ENCODE measurements at places on chromosomes 5 and 9.
A peak's percentile ranks its signal among the peaks of the same experiment; 100 is the strongest.

DNA sequence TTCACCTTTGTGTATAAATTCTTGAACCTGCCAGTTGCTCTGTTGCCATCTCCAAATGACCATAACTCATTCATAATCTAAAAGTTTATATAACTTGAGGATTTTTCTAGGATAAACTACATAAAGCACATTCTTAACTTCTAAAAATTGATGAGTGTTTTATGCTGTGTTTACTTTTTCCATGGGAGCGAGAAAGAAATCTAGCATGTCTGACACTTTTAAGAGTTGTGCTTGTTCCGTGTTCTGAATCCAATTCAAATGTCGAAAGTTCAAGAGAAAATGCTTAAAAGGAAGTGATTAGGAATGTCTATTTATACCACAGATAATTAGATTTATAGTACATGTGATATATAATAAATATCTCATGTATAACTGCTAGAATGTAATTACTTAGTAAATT, 154.4 kb downstream of the DEPDC1B start:
- peak; percentile 49 for DNase-seq

- DNase-seq: no peak
Measured at GRCh38 chr5:74995926-74996325, 56.4 kb downstream of the GCNT4 start.

GRCh38 chr5:5182508-5183188, 42.5 kb downstream of the ADAMTS16 start:
- DNase-seq: no peak

DNA sequence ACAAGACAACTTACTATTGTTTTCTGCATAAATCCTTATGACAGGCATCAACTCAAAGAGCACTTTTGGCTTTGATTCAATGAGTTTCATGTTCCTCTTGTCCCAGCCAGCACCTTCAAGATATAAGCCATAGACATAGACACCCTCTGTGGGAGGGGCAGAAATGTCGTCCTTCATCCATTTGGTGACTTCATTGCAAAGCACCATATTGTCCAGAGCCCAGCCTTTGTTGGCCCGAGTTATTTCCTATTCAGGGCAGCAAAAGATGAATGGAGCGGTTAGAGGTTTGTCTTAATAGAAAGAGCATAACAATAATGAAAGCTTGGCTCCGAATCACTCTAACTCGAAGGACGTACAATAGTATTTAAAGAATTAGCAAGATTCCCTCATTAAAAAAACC, 243.9 kb downstream of the DNAH5 start:
- DNase-seq: no peak

GRCh38 chr9:76756941-76757673, 7.1 kb upstream of the PCA3 start:
- no peak for DNase-seq

GRCh38 chr5:135344349-135344748, 54.7 kb downstream of the MACROH2A1 start:
- DNase-seq: no peak

GRCh38 chr9:98218562-98219363, 26.3 kb upstream of the CORO2A start:
- no peak for DNase-seq

- DNase-seq: no peak
Measured at GRCh38 chr5:53488195-53488722, 7.8 kb downstream of the FST start.

DNA sequence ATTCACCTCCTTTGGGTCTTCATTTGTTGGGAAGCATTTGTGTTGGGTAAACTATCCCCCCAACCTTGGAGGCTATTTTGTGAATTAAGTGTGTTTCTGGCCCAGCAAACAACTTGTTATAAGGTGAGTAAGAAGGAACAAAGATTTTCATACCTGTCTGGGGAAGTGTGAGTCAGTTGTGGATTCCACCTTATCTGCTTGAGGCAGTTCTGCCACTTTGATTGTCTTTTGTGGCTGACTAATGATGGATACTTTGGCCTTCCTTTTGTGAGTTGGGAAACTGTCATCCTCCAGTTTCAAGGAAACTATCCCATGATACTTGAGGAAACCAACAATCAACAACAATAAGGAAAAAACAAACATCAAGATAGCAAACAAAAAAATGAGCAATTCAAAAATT, 24.6 kb upstream of the CER1 start:
- no peak for DNase-seq

DNA sequence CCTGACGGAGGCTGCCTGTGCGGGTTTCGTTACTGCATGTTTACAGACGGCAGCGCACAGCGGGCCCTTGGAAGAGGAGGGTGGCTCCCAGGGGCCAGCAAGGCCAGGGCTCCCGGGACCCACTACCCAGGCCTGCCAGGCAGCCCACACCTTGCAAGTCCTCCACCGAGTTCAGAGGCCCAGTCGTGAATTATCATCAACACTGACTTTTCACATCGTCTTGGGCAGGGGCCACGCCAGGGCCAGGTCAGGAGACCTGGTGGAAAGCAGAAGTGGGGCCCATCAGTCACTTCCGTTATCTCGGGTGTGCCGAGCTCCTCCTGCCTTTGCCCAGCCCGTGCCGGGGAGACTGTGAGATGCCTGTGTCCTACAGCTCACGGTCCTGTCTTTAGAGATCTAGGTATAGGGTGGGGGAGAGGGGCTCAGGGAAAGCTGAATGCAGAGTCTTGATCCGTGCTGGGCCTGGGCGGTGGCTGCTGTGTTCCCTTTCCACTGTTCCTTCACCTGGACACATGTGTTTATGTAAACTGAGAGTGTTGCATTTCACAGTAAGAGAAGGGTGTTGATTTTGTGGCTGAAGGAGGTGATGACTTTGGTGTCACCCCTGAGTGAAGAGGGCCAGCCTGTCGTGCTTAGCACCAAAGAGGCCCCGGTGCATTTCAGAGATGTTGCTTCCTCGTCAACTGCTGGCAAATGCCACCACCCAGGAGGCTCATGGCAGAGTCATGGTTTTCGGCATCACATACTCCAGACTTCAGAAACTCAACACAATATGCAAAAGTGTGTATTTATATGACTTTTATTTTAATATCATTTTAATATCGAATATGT, 175.2 kb downstream of the GAPVD1 start:
- no peak for DNase-seq

DNA sequence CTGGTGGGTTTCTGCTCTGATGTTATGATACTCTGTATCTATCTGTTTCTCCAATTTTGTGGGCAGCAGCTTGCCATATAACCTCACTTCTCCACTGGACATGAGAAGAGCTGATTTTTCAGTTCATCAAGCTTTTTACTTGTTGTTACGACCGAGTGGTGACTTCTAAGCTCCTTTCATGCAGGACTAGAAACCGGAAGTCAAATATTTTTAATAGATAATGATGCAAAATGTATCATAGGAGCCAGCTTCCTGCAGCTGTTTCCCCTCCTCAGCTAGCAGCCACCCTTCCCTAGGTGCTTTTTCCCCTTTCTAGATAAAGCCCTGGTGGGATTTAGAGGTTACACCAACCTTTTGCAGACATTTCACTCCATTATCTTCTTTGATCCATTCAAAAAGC, 17.0 kb upstream of the ADAM19 start:
- no peak for DNase-seq

- DNase-seq: no peak
Measured at GRCh38 chr5:65695896-65696295, 26.0 kb downstream of the SGTB start.

- peak; percentile 95 for DNase-seq
Measured at GRCh38 chr9:87516222-87516925, 18.7 kb downstream of the DAPK1 start.

- DNase-seq: no peak
Measured at GRCh38 chr5:30030101-30030500, 1163.4 kb upstream of the CDH6 start.

DNA sequence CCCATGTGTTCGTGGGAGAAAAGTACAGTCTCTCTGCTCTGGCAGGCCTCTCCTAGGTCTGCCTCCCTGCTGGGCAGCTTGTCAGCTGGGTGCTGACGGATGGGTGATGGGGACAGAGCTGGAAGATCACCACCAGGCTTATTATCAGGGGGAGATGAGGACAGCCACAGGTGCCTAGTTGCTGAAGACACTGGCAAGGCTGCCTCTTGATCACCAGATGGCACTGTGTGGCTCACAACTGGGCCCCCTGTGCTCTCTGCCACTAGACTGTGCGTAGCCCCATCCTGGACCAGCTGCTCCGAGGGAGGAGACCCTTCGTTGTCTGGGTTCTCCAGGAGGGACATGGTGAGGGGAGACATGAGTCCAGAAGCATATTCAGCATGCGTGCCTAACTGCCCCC, 73.0 kb downstream of the KIF24 start:
- DNase-seq: no peak

DNA sequence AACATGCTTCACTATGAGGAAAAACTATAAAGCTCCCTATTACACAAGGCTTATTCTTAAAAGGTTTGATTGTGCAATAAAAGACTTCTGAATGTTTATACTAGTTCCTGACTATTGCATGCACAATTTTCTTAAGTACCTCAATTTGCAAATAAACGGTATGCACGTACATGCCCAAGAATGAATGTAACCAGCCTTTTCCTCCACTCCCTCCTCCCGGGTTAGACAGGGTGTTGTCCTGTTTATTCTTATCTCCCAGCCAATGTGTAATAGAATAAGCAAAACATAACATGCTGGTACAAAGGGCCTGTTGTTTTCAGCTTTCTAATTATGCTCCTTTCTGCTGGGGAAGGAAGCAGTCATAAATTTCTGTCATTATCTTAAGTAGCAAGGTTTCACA, 79.1 kb downstream of the AOPEP start:
- peak; percentile 100 for DNase-seq

- DNase-seq: no peak
Measured at GRCh38 chr9:131302244-131303075, 12.9 kb downstream of the PLPP7 start.

- peak; percentile 75 for DNase-seq
Measured at GRCh38 chr9:76603448-76603895, 144.5 kb downstream of the GCNT1 start.

DNA sequence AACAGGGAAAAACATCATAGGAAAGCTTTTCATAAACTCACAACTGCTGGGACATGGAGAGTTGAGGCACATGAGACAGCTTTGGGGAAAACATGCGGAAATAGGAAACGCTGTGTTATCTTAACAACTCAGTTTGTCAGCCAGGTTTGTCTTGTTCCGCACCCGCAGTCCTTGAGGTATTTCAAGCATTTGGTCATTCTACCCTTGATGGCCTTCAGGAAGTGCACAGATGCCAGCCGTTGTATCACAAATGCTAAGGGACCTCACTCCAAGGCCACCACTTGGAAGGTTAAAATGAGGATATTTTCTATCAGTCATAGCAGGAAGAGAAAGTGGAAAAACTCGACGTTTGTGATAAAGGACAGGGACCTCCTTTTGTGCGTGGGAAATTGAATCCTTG, 83.8 kb downstream of the TRIO start:
- DNase-seq: no peak

- DNase-seq: no peak
Measured at GRCh38 chr5:116517488-116517887, 57.1 kb downstream of the SEMA6A start.

- peak; percentile 9 for DNase-seq
Measured at GRCh38 chr9:78811622-78812276, 514.8 kb downstream of the PSAT1 start.

- DNase-seq: peak; percentile 96
Measured at GRCh38 chr9:115668521-115668920, 485.1 kb upstream of the PAPPA start.

GRCh38 chr9:21095561-21095960, 17.8 kb upstream of the IFNB1 start:
- peak; percentile 13 for DNase-seq

DNA sequence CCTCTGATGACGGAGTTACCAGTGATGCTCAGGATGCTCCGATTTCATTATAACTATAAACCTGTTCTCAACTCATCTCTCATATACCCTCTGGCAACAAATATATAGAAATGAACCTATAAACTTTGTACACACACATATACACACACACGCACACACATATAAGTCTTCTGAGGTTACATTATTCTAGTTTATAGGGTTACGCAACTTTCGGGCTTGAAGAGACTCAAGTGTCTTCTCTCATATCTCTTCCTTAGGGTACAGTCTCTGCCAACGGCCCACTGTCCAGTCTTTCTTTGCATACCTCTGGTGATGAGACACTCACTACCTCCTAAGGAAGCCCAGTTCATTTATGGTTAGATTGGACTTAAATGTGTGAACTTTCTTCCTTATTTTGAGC, 69.4 kb upstream of the TBC1D2 start:
- no peak for DNase-seq

DNA sequence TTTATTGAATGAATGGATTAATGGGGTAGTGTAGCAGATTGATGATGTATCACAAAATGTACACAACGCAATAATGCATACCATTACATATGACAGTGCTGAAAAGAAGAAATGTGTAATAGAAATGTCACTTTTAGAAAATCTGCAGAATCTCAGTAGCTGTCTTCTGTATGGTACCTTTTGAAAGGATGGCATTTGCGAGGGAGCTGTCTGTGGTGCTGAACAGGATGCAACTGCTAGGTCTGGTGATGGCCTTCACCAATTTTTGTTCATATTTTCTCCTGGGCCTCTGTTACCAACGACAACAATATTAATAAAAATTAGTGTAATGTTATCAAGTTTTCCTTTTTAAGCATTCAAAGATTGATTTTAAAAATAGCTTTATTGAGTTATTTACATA, 36.2 kb upstream of the OTULIN start:
- peak; percentile 67 for DNase-seq

DNA sequence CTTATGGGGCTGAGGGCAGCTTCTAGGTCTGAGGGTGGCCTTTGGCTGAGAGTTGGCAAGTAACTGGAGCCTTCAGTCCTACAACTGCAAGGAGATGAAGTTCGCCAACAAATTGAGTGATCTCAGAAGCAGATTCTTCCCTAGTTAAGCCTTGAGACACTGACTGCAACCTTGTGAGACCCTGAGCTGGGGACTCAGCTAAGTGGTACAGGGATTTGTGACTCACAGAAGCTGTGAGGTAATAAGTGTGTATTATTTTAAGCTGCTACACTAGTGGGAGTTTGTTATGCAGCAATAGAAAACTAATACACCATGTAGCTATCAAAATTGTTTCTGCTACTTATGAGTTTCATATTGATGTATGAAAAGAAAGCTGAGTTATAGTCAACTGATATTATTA, 279.2 kb downstream of the PIK3R1 start:
- peak; percentile 8 for DNase-seq

DNA sequence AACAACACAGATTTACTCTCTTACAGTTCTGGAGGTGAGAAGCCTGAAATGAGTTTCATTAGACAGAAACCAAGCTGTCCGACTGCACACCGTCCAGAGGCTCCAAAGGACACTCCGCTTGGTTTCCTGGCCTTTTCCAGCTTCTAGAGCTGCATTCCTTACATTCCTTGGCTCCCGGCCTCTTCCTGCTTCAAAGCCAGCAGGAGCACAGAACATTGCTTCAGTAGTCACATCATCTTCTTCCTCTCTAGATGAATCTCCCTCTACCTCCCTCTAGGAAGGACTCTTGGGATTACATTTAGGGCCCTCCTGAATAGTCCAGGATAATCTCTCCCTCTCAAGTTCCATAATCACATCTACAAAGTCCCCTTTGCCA, 213.3 kb downstream of the CDK5RAP2 start:
- DNase-seq: peak; percentile 94

- DNase-seq: peak; percentile 68
Measured at GRCh38 chr5:139517683-139518564, 35.4 kb upstream of the STING1 start.

DNA sequence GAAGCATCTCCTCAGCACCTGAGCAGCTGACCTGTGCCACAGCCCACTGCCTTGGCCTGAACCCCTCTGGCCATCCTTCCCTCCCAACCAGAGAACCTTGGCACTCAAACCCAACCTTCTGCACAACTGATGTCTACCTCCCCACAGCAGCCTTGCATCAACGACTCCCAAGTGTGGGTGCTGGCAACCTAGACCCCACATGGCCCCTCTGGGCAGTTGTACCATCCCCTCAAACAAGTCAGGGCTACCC, 10.3 kb downstream of the SEPTIN8 start:
- no peak for DNase-seq
